MM.1S (cell line): ENCODE measurements at places on chromosomes 3 and 15.

GRCh38 chr3:89699229-89699628 is 591.8 kb downstream of the EPHA3 start:
- DNase-seq: no peak

GRCh38 chr15:50415752-50416404 is 8.3 kb upstream of the USP8 start:
- DNase-seq: no peak

DNA sequence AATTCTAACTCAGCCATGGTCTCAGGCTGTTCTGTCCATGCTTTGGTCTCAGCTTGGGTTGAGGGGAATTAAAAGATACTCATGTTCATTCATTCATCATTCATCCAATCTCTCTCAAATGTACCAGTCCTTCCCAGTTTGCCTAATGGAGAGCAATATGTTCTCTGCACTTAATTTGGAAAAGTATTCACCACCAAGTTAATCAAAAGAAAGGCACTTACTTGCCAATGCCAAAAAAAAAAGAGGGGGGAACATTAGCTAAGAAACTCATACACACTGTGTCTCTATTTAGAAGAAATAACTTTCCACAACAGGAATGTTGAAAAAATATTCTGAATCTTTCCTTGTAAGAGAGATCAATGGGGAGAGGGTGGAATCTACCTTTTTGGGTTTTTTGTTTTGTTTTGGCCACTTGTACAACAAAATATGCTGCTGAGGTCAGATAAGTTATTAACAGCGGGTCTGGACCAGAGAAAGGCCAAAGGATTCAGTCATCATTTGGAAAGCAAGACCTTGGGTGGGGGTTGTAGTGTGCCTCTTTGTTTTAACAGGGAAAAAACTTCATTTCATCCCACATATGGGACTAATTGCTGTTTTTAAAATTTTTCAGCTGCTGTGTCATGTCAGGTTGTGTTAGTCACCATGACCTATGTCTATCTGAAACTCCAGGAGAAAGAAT is 152.3 kb downstream of the FBN1 start:
- no peak for DNase-seq

DNA sequence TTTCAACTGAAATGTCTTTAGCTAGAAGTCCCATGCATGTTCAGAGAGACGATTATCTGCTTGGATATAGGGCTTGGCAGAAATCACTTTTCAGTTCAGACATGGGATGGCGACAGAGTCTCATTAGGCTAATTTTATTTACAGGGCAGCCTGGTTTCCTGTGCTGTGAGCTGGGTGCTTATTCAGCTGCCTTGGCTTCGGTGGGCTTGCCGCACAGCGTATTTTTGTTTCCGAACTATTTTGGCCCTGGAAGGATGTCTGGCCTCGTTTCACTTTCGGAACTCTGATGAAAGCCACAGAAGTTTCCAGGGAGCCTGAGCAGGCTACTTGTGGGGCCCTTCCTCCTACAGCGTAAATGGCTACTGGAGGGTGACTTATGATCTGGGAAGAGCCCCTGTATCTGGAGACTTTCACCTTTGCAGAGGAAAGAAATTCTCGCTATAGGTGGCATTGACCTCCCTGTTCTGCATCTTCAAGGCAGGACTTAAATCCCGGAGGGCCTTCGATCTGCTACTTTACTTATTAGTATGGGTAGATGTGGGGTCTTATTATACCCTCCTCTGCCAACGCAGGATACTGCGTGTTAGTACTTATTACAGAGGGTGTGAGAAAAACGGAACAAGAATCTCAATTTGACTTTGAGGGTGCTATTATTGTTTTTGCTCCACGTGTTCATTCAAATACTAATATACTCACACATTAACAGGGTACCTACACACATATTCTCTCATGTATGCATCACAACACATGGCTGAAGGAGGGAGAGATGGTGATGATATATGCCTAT is 364.0 kb upstream of the RBMS3 start:
- DNase-seq: peak; percentile 95

DNA sequence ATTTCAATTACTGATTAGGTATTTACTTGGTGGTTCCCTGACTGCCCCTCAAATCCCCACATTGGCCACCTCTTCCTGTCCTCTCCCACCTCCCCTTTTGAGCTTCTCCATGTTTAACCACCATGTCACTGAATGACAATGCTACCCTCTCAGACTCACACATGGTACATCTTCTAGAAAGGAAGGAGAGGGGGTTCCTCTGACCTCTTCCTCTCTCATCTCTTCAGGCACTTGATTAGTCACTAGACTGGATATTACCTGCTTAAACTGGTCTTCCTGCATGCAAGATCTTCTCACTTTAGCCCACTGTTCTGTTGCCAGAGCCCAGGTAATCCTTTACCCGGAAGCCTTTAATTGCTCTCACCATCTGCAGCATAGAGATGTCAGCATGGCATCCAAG is 64.9 kb downstream of the DIPK2A start:
- DNase-seq: no peak

GRCh38 chr3:125382298-125382697 is 7.2 kb upstream of the ZNF148 start:
- no peak for DNase-seq

DNA sequence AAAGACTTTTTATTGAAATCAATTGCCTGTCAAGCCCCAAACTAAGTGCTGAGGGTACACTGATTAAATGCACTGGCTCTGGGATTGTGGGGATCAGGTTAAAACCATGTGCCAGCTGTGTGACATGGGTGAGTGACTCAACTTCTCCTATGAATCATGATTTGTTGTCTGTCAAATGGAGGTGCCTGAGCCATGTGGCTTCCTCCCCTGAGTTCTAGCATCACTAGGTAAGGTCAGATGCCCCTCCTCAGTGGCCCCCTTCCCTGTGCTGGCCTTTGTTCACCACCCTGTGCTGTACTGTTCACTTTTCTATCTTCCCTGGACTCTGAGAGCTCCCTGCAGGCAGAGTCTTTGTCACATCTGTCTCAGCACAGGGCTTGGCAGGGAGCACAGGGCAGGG is 43.6 kb upstream of the ATP2B2 start:
- no peak for DNase-seq

- peak; percentile 93 for DNase-seq
These were observed 312.9 kb downstream of the ZBBX start for GRCh38 chr3:167066977-167067786.

DNA sequence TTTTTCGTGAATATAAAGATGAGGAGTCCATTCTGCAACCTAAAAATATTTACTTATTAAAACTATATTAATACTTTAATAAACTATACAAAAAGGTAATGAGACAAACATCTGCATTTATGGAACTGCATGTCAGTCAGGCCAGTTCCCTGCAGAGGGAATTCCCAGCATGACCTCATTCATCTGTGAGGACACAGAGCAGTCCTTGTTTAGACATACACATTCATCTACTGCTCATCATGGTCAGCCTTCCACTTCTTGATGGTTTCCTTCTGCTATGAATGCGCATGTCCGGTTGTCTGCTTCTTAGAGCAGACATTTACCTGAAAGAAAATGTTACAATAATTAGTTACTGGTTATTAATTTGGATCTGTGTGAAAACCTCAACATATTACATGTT is 3.3 kb upstream of the ACTR8 start:
- no peak for DNase-seq

DNA sequence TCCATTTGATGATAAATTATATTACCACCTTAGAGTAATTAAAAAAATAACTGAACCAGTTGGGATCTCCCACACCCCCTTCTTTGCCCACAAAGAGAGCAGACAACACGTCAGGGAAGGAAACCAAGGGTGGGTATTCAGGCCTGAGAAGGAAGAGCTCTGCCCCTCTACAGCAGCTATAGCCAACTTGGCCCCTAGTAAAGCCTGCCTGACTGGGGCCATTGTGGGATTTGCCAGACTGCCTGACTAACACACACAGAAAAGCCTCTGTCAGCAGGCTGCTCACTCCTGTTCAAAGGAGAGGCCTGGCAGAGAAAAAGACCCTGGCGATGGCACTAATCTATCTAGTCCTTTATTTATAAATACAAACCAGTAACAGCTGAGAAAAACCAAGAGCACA is 41.4 kb downstream of the ATP8B4 start:
- no peak for DNase-seq

DNA sequence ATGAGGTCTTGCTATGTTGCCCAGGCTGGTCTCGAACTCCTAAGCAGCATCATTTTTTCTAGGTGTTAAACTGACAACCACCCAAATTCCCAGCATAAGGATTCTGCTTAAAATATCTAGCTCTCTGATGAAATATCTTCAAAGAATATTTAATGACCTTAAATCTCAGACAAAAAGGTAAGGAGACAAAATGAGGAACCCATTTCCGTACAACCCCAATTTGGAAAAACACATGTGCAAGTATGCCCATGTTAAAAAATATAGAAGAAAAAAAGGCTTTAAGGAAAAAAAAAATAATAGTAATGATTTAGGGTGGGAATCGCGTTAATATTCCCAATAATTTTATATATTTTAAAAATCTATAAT is 1.4 kb upstream of the SACM1L start:
- DNase-seq: no peak

DNA sequence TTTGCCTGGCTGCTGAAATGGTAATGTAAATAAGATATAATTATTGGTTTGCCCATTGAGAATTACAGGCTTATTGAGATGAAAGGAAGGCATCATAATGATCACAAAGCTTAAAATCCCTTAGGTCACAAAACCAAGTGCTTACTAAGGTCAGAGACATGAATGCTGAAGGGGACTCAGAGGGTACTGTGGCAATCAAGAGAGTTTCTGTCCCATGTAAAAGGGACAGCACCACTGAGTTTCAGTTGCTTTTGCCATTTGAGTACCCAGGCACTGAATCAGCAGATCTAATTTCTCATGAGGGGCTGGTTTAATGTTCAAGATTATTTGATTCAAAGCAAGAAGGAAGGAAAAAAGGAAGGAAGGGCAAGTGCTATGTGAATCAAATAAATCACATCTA is 127.0 kb downstream of the PLOD2 start:
- peak; percentile 23 for DNase-seq

DNA sequence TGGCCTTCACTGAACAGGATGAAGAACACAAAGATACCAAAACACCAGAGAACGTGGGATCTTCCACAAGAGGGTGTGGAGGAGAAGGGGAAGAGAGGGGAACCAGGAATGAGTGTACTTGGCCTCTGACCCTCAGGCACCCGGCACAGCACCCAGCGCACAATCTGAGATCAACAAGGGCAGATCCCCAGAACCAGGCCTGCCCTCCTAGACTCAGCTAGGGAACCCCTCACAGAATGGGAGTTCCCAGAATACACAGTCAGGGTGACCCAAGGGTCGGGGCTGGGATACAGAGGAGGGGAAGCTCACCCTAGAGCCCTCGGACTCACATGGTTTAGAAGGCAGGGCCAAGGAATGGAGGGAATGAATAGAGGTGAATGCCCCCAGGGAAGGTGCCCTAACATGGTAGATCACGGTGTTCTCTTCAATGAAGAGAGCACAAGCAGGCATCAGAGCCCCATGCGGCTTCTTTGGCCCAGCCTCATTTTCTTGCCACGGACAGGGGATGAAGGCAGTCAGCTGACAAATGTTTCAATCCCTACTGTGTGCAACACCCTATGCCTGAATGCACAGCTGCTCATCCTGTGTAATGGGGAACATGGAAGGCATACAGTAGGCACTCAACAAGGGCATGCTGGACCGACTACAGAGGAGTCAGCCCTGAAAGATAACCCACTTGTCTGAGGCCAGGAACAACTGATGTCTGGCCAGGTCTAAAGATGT is 13.1 kb downstream of the BMF start:
- no peak for DNase-seq

DNA sequence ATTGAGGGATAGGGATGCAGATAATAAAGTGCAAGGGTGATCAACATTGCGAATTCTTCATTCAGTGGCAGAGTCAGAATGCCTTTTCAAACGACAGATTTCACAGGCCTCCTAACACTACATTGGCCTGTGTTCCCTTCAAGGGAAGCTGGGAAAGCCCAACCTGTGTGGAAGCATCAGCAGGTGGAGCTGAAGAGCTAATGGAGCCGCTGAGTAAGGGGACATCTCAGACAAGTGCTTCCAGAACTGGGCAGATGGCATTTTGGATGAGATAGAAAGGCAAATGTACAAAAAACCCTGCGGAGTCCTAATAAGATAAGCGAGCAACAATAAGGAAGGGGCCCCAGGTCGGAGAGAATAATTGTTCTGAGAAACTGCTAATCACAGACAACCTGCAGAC is 8.5 kb upstream of the SLC24A5 start:
- DNase-seq: no peak

GRCh38 chr3:133965013-133965570 is 64.6 kb downstream of the SLCO2A1 start:
- DNase-seq: no peak

DNA sequence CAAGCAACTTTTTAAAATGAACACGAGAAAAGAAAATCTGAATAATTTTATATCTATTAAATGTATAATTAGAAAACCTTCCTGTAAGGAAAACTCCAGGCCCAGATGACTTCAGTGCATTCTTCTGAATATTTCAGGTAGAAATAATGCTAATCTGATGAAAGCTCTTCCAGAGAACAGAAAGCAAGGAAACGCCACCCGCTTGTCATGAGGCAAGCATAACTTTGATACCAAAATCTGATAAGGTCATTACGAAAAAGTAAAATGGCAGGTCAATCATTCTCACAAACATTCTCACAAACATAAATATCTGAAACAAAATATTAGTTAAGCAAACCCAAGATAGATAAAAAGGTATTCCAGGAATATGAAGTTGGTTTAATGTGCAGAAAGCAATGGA is 60.6 kb upstream of the PCSK6 start:
- no peak for DNase-seq

GRCh38 chr15:57442335-57442734 is 66.0 kb downstream of the CGNL1 start:
- no peak for DNase-seq

DNA sequence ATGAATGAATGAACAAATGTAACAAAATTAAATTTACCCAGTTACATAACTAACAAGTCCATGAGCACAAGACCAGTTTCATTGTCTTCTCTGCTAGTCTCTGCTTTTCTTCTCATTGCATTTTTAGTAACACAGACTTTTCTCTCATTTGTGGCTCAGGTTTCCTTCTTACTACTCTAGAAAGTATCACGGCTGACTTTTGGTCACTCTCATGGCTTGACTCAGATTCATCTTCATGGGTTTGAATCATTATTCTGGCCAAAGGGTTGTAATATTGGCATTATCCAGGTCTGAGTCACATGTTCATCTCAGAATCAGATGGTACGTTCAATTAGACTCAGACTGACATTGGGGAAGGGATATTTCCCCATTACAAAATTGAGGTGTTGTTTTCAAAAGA is 121.5 kb upstream of the SATB1 start:
- DNase-seq: no peak

DNA sequence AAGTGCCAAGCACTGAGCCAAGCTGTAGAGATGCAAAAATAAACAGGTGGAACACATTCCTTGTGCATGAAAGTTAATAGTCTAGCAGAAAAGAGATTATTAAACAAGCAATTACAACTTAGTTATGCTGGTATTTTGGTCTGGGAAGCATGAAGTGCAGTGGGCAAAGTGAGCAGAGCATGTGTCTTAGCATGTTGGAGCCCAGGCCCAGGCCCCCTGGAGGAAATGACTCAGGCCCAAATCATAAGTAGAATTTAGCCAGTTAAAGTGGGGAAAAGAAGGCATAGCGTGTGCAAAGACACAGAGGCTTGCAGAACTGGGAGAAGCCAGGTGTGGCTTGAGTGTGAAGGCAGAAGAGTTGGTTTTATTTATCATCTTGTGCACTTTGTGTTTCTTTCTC is 163.8 kb upstream of the ATP11B start:
- no peak for DNase-seq
